ENCODE measurements at places on chromosomes 6 and 20.

DNA sequence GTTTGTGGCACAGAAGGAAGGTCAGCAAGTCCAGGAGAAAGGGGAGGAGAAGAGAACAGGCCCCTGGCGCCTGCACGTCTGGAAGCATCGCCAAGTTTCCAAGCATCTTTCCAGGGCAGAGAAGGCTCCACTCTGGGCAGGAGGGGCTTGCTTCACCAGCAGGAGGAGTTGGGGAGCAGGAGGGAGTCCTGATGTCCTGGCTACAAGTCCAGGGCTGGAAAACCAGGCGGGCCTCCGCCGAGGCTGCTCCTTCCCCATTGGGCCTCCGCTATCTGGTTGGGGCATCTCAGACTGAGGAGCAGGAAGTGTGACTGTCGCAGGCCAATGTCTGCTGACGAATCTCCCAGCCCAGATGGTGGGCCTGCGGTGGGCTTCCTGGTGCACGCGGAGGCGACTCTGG is 421.9 kb downstream of the PREX1 start:
- no peak for DNase-seq

- DNase-seq = peak; percentile 29
Observed at GRCh38 chr20:23049201-23050075, at the start of gene THBD. Gene THBD, minus strand, starts transcription at chr20:23049672. Its CDS starts 168 bp downstream, at chr20:23049504.

DNA sequence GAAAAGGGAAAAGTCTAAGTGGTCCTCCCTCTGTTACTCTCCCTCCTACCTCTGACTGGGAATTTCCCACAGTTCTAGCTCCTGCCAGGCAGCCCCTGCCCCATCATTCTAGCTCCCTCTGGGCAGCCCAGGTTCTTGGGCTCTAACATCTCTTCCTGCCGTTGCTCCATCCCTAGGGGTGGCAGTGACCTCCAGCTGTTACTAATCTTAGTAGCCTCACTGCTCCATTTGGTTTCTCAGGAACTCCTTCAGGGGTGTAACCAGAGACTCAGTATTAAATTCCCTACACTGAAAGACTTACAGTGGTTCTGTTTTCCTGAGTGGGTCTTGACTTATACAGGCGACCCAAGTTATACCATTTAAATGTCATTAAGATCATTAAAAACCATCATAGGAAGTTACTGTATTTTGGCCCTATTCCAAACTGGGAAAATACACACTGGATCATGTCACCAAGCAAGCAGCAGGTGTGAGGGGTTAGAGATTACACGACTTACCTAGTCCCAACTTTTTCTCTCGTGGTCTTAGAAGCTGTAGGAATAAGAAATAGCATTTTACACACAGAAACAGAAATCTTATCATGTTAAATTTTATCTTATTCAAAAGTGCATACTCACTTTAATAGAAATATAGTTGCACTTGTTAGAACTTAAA is 10.1 kb downstream of the DPM1 start:
- no peak for DNase-seq

DNA sequence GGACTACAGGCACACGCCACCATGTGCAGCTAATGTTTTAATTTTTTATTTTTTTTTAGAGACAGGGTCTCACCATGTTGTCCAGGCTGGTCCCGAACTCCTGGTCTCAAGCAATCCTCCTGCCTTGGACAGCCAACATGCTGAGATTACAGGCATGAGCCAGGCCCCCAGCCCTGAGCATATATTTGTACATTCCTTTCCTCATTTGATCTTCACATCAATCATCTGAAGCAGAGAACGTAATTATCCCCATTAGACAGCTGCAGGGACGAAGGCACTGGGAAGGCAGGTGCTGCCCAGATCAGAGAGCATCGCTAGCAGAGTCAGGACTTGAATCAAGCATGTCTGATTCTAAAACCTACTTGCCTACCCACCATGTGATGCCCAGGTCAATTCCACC is 41.0 kb upstream of the SIRPA start:
- no peak for DNase-seq

- DNase-seq = no peak
Observed at GRCh38 chr6:81741689-81742088, 10.8 kb downstream of the TENT5A start.

DNA sequence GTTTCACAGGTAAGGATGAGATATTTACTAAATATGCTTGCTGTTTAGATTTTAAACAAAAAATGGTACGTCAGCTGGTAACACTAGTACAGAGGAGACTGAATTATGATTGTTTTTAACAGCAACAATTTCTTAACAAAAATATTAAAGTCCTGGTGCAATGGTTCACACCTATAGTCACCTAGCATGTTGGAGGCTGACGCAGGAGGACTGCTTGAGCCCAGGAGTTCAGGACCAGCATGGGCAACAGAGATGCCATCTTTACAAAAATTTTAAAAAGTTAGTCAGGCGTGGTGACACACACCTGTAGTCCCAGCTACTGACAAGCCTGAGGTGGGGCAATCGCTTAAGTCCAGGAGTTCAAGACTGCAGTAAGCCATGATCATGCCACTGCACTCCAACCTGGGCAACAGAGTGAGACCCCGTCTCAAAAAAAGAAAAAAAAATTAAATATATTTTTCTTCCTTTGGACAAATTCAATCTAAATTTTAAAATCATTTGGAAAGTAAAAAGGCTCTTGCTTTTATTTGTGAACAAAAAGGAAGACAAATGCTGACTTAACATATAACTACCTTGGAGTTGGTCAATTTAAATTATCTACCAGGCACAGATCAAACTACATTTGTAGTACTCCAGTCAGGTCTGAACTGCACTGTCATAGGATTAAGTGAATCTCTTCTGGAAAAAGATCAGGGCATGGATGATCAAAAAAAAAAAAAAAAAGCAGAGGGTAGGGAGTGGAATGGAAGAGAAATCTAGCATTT is 38.2 kb upstream of the RUNX2 start:
- no peak for DNase-seq

GRCh38 chr6:168533414-168533813 is 92.4 kb downstream of the SMOC2 start:
- DNase-seq = no peak

Data from fibroblast of skin of right quadriceps (primary cell).